ENCODE measurements at places on chromosomes 1 and 21.
A peak's percentile ranks its signal among the peaks of the same experiment; 100 is the strongest.

DNA sequence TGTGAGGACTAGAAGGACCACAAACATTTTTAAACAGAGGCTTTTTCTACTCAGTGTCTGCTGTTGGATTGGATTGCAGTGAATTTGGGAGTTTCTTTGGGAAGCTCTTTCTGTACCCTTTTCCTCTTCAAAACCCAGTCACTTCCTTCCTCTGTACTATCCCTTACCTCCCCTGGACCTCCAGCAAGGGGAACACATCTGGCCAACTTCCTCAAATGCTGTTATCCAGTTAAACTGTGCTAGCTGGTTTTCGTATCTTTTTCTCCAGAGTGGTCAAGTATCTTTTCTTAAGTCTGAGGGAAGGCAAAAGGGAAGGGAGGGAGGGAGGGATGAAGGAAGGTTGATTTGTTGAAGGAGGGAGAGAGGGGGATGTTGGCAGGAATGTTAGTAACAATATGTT lies 99.2 kb upstream of the TNR start:
- DNase-seq, result no peak

- no peak for DNase-seq
Observed at GRCh38 chr1:206705726-206706297, 21.1 kb downstream of the MAPKAPK2 start.

GRCh38 chr1:68301471-68302001 lies 69.2 kb upstream of the WLS start:
- no peak for DNase-seq

- no peak for DNase-seq
Observed at GRCh38 chr21:38973552-38973951, 167.8 kb downstream of the ETS2 start.

- no peak for DNase-seq
Observed at GRCh38 chr1:29279406-29279805, 43.1 kb downstream of the PTPRU start.

DNA sequence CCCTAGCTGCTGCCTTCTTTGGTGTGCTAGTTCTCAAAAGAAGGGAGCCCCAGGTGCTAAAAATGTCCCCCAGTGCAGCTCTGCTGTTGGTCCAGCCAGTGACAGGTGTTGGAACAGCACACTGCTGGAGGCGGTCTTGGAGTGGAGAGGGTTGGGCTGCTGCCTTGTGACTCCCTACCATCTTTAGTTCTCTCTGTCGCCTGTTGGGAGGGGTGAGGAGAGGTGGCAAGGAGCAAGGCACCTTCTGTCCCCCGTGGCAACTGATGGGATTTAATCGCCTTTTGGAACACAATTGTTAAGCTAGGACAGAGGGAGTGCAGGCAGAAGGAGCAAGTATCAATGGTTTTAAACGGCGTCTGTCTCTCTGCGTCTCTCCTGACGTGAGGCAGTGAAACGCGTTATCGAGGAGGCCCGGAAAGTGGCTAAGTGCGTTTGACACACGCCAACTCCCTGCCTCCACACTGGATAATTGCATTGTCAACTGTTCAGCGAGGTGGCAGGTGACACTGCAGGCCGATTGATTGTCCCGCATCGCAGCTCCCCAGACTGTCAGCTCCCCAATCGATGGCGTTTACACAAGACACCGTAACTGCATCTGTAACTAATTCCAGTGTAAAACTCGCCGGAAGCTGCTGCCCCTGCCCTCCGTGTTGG lies 34.0 kb downstream of the TMEM53 start:
- no peak for DNase-seq

GRCh38 chr1:168227620-168228019 lies 1.8 kb downstream of the SFT2D2 start:
- no peak for DNase-seq

DNA sequence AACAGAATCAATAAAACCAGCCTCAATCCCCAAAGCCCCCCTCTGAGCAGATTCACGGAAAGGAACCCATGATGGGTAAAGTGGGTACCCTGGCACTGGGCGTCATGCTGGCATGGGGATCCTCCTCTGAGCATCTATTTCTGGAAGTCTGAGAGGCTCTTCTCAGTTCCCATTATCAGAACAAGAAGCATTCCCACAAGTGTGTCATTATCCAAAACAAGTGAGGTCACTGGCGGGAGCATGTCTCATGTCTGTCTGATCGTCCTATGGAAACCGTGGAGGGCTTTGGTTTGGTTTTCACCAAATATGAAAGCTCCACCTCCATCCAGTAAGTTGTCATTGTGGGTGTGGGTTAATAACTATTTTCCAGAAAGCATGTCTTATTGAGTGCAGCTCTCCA lies 70.7 kb downstream of the PGM1 start:
- no peak for DNase-seq

DNA sequence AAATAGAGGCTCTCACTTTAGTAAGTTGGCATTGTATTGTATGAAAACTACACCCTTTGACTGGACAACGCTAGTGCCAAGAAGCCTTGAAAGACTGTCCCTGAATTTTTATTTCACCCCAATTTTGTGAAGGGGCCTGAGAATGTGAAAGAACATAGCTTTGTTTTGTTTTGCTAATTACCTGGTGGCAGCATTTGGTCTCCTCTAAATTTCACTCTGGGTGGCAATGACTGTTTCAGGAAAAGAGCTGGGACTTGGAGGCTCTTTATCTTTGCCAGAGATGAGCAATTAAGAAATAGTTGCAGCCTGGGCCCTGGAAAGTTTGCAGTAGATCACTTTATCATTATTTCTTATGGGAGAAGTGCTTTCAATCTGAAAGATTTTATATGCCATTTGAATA lies 117.6 kb downstream of the KCNK2 start:
- no peak for DNase-seq

GRCh38 chr1:6329396-6329795 lies 64.2 kb downstream of the ACOT7 start:
- DNase-seq, result no peak

DNA sequence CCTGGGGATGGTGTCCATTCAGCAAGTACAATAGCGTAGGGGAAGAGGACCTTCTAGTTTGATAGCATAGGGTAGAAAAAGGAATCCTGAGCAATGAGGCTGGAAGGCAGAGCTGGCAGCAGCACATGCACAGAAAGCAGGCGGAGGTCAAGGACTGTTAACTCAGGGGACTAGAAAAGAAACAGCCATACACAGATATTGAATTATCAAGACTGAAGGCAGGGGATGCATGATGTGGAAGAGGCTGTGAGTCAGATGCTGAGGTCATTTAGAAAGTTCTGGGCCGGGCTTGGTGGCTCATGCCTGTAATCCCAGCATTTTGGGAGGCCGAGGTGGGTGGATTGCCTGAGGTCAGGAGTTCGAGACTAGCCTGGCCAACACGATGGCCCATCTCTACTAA lies 65.6 kb downstream of the OPTC start:
- DNase-seq, result no peak

DNA sequence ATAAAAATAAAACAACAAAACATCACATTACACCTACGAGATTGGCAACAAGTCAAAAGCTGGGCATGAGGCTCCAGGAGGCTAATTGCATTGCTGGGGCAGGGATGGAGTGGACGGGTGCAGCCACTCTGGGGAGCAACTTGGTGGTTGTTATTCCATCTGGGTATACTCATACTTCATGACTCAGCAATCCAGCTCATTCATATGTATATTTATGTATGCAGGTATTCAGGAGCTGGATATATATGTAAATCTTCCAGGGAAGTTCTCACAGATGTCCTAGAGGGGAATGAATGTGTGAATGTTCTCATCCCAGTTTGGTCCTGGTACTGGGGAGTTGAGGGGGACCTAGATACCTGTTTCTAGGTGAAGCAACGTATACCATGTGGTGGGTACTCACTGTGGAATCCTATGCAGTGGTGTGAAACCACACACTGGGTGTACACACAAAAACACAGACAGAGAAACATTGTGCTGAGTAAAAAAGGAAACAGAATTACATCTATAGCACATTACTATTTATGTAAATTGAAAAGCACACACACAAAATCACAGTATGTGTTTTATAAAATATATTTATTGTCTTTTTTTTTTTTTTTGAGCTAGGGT lies 79.7 kb upstream of the RAB4A start:
- no peak for DNase-seq

- DNase-seq, result no peak
Observed at GRCh38 chr1:169784102-169784501, 10.6 kb downstream of the METTL18 start.

DNA sequence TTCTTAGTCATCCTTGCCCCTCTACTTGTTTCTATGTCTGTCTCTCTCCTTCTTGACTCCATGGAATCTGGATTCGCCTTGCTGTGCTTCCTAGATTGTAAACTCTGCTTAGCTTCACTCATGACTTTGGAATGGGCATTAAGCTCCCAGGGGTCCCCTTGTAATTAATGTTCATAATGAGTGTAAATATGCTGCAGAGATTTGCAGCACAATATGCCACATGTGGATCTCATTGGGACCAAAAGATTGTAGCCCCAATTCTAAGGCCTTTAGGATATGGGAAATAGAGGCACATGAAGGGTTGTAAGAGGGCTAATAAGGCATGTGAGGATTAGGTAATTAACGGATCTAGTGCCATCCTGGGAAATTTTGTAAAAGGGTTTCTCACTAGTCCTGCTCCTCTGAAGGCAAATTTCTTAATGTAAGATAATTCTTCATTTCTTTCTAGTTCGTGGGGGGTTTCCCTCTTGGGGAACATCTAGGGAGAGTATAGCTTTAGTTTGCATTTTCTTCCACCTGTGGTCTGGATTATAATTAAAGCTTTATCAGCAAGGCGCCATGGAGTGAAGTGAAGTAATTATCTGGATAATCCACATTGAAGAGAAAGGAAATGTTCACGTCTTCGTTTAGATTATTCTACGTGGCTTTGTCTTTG lies 659.2 kb upstream of the PLXNA2 start:
- DNase-seq, result no peak

DNA sequence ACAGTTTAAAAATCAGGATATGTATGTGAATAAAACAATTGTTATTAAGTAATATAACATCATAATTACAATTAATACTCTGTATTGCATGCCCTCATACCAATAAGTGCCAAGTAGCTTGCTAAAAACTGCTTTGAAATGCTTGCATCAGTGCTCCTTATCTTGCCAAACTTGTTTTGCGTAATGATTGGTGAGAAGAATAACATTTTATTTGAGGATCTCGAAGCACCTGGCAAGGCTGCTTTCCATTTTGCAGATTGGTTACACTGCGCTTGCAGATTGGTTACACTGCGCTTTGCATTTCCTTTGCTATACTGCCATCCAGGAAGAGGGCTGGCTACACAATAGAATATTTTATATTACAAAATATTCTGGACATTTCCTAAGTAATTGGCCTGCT lies 1.7 kb upstream of the PBX1 start:
- no peak for DNase-seq

- no peak for DNase-seq
Observed at GRCh38 chr1:203040513-203041275, 14.4 kb downstream of the PPFIA4 start.

- no peak for DNase-seq
Observed at GRCh38 chr1:106534612-106535011, 521.9 kb upstream of the PRMT6 start.

DNA sequence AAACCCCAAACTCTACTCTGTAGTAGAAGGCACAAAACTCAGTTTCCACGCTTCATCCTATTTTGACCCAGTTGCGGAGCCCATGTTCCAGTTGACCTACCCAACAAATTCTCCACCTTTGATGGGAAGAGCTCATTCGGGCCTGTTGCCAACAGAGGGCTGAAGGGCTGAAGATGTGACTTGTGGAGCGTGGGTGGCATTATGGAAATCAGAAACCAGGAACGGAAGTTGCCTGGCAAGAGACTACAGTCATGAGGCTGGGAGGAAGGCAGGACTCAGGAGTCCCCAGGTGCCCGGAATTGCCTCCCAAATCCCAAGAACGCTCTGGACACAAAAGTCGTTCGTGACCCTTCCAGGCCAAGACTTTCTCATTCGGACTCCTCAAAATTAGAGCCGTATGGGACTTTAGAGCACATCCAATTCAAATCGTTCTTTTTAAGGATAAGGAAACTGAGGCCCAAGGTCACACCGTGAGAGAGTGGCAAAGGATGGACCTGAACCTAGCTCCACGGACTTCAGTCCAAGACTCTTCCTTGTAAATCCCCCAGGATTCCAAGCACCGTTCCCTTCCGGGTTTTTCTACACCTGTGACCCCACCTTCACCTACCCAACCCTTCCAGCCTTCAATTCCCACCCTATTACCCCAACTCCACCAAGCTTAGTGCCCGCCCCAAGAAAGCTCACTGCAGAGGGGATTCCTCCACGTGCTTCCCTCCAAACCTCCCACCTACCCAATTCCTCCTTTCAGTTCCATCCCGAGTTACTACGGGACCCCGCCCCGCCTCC lies 739 bp downstream of the SMG5 start:
- DNase-seq, result peak; percentile 59

GRCh38 chr1:188462837-188463236 lies 1634.1 kb downstream of the PLA2G4A start:
- DNase-seq, result no peak

DNA sequence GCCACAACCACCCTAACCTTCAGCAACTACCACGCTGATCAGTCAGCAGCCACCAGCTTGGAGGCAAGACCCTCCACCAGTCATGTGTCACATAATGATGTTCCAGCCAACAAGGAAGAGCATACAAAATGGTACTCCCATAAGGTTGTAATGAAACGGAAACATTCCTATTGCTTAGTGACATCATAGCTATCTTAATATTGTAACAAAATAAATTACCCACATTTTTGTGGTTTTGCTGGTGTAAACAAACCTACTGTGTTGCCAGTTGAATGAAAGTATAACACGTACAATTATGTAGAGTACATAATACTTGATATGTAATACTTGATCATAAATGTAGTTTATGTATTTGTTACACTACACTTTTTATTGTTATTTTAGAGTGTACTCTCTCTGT lies 1363.2 kb upstream of the ADGRL4 start:
- DNase-seq, result no peak

- DNase-seq, result peak; percentile 51
Observed at GRCh38 chr1:28449904-28450303, 55.9 kb upstream of the RCC1 start.

DNA sequence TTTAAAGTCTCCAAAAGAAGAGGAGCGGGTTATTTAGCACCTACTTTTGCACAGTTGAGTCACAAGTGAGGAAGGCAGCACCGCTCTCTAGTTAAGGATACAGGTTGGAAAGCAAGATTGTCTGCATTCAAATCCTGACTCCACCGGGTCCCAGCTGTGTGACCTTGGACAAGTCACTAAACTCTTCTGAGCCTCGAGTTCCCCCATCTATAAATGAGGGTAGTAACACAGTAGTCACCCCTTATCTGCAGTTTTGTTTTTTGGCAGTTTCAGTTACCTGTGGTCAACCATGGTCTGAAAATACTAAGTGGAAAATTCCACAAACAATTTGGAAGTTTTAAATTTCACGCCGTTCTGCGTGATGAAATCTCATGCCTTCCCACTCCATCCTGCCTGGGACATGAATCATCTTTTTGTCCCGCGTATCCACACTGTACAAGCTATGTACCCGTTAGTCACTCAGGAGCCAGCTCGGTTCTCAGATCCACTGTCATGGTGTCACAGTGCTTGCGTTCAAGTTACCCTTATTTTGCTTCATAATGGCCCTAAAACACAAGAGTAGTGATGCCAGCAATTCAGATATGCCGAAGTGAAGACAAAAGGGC lies 49.4 kb downstream of the CAPZB start:
- DNase-seq, result peak; percentile 59

GRCh38 chr21:36627242-36627641 lies 71.7 kb upstream of the SIM2 start:
- no peak for DNase-seq
